ENCODE measurements at places on chromosomes 2 and 18.
A peak's percentile ranks its signal among the peaks of the same experiment; 100 is the strongest.

DNA sequence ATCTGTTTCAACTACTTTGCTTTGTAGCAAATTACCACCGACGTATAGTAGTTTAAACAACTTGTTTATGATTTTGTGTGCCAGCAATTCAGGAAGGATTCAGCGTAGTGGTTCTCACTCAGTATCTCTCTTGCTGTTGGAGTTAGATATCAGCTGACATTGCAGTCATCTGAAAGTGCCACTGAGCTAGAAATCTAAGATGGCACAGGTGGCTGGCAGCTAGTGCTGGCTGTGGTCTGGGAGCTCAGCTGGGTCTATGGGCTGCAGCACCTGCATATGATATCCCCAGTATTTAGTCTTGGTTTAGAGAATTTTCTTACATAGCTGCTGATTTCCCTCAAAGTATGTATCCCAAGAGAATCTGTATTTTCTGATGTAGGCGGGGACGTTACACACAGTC lies 235.6 kb downstream of the SCG2 start:
- DNase-seq: peak; percentile 30

DNA sequence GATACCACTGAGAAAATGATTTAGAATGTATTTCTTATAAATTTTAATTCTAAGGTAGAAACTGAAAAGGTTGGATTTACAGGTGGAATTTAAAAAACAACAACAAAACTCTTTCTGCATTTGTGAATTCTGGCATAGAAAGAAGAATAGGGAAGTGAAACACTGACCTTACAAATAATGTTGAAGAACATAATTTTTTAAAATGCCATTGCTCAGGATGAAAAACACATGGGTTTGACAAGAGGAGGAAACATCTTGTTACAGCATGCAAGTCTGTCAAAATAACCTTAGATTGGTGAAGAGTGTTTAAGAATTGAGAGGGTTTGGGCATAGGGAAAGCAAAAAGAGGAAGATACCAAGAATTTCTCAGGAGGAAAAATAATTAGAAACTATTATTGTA lies 184.3 kb downstream of the UBE2E3 start:
- DNase-seq: no peak

- no peak for DNase-seq
These were observed 55.3 kb upstream of the HAAO start for GRCh38 chr2:42847596-42848151.

- DNase-seq: no peak
These were observed 233.2 kb downstream of the CNTNAP5 start for GRCh38 chr2:124258140-124258880.

GRCh38 chr2:238295144-238296112 lies 7.0 kb upstream of the PER2 start:
- DNase-seq: no peak

DNA sequence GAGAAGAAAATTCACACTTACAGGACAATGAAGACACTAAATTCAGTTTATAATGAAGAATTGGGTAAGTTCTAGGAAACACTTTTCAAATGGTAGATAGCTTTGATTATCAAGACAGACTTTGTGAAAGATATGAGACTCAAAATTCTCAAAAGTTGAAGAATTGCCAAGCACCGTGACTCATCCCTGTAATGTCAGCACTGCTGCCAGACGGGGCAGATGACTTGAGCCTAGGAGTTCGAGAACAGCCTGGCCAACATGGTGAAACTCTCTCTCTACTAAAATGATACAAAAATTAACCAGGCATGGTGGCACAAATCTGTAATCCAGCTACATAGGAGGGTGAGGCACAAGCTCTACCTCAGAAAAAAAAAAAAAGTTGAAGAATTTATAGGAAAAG lies 1820.1 kb upstream of the LRRTM1 start:
- no peak for DNase-seq

All from NCI-H524 (cell line).